HL-60 (cell line): ENCODE measurements at places on chromosomes 1 and 21.

DNA sequence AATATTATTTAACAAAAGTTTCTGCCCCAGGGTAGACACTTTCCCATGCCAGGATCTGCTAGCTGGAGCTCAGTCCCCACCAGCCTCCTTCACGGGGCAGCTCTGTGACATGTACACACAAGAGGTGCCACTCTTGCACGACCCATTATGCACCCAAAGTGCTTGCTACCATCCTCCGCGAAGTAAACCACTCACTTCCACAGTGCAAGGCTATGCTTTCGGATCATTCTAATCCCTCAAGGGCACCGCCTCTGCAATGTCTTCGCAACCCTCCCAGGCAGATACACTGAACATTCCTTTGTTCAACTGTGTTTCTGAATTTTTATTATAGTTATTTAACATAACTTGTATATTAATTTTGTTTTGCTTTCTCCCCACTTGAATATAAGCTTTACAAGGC lies 303.8 kb downstream of the VAV3 start:
- DNase-seq, result no peak

GRCh38 chr1:112057736-112058135 lies 68.3 kb upstream of the KCND3 start:
- no peak for DNase-seq

DNA sequence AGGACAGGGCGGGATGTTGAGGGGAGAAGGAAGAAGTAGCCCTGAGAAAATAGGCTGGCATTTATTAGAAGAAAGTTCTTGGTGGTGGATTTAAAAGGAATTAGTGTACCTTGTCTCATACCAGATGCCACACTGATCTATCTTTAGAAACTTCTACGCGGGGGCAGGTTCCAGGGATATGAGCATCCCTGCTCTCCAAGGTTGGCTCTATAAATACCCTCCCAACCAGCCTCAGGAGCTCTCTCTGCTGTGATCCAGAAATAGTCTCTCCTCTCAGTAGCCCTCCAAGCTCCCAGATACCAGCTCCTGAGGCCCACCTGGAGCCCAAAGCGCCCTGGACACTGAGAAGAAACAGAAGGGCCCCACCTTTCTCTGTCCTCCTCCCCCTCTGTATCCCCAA lies 128.3 kb upstream of the TNR start:
- no peak for DNase-seq

DNA sequence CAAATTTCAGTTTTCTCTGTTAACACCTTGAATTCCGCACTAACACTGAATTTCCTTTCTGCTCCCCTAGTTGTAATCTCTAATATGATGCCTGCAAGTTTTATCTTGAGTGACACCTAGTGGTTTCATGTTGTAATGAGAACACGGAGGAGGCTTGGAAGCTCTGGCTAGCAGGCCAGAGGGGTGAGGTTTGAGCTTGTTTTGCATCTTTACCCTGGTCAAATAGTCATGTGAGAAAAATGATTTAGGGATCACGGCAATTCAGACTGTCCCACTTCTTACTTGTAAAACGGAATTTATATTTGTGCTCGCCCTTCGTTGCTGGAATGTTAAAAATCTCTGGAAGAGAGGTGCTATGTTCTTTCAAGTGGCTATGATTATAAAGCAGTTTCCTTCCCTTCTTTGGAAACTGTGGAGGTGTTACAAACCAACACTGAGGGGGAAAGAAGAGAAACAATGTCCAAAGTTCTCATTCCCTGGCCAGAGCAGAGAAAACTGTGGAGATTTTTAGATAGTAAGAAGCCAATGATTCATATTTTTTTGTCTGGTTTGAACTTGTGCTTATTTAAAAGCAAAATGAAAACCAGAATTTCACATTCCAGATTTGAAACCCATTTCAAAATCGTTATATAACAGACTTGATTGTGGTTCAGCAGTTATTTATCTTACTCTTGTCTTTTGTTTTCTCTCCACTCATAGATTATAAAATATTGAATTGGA lies 5.3 kb upstream of the MROH9 start:
- peak; percentile 15 for DNase-seq

GRCh38 chr1:234617986-234618736 lies 8.2 kb upstream of the IRF2BP2 start:
- no peak for DNase-seq

- no peak for DNase-seq
Measured at GRCh38 chr1:109499661-109500536, 6.0 kb downstream of the CYB561D1 start.

DNA sequence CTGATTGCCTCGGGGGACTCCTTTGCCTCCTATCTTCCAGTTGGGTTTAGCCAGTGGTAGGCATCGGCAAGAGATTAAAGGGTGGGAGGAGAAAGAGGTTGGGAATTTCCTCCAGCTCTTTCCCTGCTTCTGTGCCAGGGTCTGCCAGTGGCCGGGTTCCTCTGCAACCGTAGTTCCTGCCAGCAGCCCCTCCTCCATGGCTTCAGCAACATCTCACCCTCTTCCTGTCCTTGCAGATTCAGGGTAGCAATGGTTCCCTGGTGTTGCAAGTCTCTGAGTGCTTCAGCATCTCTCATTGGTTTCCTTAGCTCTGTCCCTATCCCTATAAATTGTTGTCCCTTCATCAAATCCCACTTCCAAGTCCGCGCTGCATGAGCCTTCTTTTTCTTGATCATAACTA lies 223.1 kb upstream of the JUN start:
- no peak for DNase-seq

- no peak for DNase-seq
Measured at GRCh38 chr1:214658785-214659184, 55.8 kb downstream of the CENPF start.

GRCh38 chr1:39199593-39199992 lies 4.9 kb upstream of the MACF1 start:
- DNase-seq, result no peak

DNA sequence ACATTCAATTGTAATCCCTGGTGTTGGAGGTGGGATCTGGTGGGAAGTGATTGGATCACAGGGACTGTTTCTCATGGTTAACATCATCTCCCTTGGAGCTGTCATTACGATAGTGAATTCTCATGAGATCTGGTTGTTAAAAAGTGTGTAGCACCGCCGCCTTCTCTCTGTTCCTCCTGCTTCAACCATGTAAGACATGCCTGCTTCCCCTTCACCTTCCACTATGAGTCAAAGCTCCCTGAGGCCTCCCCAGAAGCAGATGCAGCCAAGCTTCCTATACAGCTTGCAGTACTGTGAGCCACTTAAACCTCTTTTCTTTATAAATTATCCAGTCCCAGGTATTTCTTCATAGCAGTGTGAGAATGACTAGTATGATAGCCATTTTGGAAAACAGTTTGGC lies 30.1 kb upstream of the TRIM62 start:
- no peak for DNase-seq

DNA sequence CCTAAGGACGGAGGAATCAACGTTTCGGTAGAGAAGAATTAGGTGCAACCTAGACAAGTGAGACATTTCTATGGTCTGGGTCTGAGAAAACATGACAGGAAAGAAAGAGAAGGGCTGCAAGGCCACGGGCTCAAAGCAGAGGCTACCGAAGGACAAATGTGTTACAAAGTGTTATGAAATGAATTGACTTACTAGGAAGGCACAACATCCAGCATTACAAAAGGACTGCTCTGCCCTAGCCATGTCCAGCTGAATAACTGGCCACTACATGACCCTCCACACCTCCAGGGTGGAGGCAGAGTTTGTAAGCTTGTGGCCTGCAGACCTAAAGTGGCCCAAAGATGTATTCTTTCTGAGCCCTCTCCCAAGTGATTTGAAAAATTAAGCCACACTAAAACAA lies 133.6 kb downstream of the GDAP2 start:
- no peak for DNase-seq

GRCh38 chr1:182855911-182856310 lies 16.8 kb downstream of the DHX9 start:
- no peak for DNase-seq

GRCh38 chr1:230210981-230211336 lies 143.9 kb downstream of the GALNT2 start:
- DNase-seq, result no peak

GRCh38 chr1:15756143-15757015 lies 2.2 kb upstream of the FBLIM1 start:
- DNase-seq, result peak; percentile 9

DNA sequence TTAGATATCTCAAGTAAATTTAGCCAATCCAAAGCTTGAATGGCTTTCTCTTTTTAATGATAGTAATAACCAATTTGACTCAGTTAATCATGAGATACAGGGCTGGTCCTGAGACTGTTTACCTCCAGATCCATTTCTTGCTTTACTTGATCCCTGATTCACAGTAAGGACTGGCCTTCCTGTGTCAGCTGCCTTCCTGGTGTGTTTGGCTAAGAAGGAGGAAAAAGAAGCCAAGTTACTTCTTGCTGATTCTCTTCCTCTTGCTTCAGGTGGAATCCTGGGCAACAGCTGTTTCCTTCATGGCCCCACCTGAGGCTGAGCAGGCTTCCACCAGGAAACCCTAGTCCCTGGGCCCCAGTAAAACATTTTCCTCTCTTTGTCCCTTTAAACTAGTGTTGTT lies 14.6 kb upstream of the RC3H1 start:
- DNase-seq, result no peak

DNA sequence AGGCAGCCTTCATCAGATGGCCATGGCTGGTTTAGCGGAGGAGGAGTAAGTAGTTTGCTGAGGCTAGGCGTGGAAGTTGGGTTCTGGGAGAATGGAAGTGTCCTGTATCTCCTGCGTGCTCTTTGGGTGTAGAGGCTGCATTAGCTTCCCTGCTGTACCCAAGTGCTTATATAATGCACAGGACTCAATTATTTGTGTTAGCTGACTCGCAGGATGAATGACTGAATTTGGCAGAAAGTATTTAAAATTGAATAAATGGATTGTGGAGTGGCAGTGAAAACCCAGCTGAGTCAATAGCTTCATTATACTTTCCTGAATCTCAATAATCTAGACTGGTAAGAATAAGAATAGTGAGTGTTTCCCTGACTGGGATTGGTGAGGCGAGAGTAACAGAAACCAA lies 13.8 kb downstream of the DNTTIP2 start:
- no peak for DNase-seq

DNA sequence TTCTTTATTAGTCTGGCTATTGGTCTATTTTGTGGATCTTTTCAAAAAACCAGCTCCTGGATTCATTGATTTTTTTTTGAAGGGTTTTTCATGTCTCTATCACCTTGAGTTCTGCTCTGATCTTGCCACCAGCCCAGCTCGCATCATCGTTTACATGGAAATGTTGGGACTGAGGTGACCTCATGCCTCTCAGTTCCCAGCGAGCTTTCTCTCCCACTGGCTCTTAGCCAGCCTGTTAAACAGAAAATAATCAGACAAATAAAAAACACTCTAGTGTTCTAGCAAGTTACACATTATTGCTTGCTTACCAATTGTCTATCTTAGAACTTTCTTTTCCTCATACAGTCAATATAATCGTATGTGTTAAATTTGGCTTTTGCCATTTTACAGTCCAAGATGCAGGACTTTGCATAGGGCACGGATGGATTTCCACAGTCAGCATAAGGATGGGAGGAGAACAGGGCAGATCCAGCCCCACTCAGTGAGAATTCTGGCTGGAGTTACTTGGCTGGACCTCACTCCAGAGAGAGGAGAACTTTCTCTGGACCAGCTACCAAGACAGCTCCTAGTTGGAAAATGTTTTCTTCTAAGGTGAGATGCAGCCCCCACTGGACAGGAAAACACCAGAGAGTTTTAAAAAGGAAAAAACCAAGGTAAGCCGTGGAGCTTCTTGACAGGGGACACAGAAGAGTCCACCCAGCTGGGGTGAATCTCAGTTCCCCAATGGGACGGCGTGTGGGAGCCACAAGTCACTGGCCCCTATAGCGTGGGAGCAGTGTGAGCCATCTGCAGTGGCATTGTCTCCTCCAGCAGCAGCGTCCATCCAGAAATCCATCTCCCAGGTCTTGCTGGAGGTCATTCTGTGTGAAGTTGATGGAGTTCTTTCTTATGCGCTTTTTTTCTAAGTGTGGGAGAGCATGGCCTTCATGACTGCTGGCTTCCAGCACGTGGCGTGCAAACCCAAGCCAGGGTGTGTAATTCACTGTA lies 17.6 kb downstream of the PGBD2 start:
- DNase-seq, result no peak

DNA sequence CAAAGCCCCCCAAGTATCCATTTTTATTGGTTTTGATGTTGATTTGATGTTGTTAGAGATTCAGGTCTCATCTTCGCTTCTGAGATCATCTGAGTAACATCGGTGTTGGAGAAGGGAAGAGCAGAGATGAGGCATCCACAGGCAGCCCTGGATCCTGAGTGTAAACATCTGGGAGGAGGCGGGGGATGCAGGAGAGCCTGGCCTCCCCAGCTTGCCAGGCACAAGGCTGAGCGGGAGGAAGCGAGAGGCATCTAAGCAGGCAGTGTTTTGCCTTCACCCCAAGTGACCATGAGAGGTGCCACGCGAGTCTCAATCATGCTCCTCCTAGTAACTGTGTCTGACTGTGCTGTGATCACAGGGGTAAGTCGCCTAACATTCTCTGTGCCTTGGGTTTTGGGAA lies at the start of gene PROK1:
PROK1 (plus strand) TSS at position 221 of the 400 bp plus-strand sequence; CDS start at position 289, 68 bp downstream.
- no peak for DNase-seq

GRCh38 chr1:97764991-97765390 lies 155.8 kb downstream of the DPYD start:
- no peak for DNase-seq

DNA sequence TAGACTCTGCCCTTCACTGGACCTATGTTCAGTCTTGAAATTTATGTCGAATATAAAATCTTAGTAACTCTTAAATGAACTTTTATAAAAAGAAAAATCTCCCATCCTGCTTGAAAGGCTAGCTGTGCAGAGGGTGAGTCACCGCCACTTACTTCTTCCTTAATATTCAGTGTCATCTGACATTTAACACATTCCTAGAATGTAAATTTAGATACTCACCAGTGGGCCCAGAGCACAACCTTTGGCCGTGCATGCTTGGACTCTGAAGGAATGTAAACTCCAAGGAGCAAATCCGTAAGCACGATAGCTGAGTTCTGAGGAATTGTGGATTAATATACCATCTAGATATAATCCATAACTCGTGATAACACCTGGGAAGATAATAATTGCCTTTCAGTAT lies 403.3 kb downstream of the KCTD3 start:
- DNase-seq, result no peak

DNA sequence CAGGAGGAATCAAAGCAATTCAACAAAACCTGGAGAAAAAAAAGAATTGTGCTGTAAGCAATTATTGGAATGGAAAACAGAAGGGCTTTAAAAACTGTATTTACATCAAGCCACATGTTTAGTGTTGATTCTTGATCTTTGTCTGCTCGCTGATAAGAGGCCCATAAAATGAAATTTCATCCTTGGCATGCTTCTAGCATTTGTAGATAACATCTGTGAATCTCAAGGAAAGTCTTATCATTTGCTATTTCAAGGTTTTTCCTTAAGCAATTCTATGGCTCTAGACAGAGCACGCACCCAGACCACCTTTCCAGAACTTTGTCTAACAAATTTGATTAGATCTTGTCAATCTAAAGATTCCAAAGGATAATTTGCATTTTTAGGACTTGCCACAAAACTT lies 181.0 kb upstream of the FGGY start:
- DNase-seq, result no peak
